NCI-H1436 treated with DMSO at 0.1 percent for 48 hours (cell line): ENCODE measurements at places on chromosomes 1 and 21.
A peak's percentile ranks its signal among the peaks of the same experiment; 100 is the strongest.

DNA sequence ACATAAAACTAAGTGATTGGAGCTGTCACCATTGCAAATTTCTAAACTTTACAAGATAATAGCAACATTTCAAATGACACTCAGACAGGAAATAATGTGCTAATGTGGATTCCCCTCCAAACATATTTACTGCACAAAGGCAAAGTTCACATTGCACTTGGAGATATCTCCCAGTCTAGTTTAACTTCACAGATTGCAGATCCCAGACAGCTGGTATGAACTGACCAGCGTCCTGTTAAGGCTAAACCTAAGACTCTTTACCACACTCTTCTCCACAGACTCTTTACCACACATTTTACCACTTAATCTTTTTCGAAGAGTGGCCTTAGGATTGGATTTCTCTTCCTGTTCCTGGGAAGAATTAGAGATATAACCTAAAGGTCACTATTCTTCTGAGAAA is 40.6 kb upstream of the HSD3B1 start:
- no peak for DNase-seq

GRCh38 chr1:98963064-98963758 is 41.5 kb downstream of the PLPPR5 start:
- DNase-seq: no peak

DNA sequence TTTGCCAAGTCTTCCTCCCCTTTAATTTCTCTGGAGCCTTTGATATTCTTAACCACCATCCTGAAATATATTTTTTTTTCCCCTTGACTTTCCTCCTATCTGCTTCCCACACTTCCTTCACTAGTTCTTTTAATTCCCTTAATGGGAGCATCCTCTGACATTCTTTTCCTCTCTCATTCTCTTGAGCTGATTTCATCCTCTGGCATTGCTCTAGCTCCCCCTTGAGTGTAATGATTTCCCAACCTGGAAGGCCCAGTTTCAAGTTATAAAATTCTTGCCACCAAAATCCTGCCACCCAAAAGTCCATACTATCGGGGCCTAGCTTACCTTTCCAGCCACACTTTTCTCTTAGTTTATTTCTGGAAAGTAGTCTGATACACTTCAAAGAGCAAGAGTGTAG is 39.5 kb upstream of the UBE2U start:
- no peak for DNase-seq

GRCh38 chr1:215777370-215777925 is 210.3 kb downstream of the KCTD3 start:
- no peak for DNase-seq

DNA sequence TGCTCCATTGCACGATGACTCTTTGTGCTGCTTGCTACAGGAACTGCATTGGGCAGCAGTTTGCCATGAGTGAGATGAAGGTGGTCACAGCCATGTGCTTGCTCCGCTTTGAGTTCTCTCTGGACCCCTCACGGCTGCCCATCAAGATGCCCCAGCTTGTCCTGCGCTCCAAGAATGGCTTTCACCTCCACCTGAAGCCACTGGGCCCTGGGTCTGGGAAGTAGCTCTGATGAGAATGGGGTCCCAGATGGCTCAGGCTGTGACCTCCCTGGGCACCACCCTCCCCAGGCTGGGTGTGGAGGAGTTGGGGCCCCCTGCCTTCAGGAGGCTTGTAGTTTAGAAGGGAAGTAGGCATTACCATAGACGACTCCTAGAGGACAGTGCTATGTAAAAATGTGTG is 19.7 kb downstream of the CYP4B1 start:
- no peak for DNase-seq

- DNase-seq: no peak
Observed at GRCh38 chr1:213268221-213268620, 217.2 kb downstream of the RPS6KC1 start.

DNA sequence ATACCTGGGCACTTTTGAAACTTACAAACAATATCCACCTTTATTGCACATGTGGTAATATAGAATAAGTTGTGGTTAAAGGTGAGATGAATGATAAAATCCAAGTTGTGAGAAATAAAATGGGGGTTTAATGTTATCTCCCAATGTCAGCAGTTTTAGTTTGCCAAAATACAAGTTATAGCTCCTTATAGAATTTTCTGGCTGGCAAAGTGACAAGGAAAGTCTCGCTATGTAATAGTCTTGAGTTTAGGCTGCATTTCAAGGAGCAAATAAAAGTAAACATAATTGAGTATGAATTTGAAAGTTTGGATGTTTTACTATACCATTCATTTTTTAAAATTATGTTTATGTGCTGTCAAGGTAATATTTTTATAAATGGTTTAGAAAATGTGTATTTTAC is 15.0 kb upstream of the NEXN start:
- no peak for DNase-seq

DNA sequence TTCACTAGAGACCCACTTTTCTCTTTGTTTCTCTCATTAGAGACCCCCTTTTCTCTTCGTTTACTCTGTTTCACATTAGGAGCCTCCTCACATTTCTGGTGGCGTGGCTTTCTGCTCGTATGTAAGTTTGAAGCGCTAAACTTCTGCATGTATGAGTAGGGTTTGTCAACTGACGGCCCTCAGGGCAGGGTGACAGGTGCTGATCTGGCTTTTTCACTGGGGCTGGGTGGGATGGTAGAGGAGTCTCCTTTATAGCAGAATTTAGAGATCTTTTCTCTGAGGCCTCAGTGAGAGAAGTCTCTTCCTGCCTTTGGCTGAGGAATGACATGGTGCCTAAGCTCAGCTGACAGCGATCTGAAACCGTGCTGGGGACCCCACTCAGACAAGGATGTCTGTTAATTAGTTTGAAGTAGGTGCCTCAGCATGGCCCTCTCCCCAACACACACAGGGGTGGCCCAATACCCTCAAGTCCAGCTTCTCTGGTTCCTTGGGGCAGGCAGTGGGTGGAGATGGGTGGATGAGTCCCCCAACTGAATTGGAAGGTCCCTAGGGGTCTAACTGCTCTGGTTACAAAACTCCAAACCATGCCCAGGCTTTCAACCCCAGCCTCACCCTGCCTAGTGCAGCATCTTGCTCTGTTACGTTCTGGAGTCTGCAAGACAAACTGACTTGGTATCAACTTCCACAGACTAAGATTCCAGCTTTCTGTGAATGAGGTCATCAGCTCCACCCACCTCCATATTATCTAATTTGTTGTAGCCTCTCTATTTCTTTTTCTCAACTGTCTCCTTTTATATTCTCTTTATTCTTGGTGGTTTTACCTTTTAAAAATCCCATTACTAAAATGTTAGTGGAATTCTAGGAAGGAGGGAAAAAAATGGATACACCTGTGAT is 3.2 kb downstream of the SLC1A7 start:
- no peak for DNase-seq

DNA sequence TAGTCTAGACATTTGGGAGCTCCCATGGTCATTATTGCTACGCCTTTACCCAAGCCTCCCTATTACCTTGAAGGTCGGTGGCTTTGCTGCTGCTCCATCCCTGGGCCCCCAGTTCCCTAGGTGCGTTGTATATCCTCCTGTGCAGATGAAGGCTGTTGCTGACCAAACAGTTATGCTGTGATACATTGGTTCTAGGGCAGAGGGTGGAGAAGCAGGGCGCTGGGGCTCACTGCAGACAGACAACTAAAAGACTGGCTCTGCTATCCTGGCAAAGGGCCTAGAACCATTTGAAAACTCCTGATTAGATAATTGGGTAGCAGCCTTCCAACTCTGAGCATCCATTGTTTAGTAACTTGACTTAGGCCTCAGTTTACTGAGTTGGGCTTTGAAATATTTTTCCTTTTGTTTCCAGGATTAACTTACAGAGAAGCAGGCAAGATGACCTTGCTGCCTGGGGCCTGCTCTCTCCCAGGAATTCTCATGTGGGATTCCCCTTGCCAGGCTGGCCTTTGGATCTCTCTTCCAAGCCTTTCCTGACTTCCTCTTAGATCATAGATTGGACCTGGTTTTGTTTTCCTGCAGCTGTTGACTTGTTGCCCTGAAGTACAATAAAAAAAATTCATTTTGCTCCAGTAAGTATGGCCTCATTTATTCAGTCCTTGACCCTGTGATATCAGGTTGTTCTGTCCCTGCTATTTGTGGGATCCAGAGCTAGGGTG is 15.5 kb downstream of the CHI3L2 start:
- DNase-seq: no peak

DNA sequence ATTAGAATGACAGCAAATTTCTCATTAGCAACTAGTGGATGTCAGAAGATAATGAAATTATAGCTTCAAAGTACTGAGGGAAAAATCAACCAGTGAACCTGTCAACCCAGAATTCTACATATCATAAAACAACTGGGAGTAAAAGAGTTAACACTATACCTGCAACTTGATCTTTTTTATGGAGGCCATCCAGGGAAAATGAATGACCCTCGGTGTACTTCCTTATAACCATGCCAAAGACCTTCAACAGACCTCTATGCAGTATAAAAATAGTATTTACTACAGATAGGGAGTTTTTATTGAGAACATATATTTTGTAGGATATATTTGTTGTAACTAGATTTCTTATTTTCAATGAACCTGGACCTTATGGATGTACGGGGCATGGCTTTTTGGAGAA is 392.5 kb upstream of the ZRANB2 start:
- no peak for DNase-seq

DNA sequence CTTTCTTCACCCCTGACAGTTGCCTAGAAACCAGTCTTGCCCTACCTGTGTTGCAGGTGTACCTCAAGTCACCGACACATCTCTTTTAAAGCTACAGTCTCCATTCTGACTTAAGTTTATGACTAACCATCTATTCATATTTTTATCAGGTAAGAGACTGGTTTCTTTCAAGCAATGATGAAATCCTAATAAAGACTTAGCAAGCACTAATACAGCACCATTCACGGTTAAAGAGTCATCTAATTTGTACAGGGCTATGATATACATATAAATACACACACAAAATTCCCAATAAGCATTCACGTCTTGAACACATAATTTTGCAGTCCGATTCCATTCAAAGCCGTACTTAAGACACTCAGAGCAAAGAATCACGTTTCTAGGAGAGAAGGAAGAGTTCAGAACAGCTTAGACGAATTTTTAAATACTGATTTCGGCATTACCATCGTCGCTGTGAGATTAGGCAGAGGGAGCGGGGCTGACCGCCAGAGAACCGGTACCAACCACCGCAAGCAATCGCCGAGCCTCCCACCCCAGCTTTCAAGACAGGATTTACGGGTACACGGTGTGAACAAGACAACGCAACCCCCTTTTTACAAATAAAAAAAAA is 943 bp downstream of the ERRFI1 start:
- DNase-seq: no peak

- DNase-seq: no peak
Observed at GRCh38 chr1:160056648-160057169, 13.3 kb downstream of the KCNJ10 start.

DNA sequence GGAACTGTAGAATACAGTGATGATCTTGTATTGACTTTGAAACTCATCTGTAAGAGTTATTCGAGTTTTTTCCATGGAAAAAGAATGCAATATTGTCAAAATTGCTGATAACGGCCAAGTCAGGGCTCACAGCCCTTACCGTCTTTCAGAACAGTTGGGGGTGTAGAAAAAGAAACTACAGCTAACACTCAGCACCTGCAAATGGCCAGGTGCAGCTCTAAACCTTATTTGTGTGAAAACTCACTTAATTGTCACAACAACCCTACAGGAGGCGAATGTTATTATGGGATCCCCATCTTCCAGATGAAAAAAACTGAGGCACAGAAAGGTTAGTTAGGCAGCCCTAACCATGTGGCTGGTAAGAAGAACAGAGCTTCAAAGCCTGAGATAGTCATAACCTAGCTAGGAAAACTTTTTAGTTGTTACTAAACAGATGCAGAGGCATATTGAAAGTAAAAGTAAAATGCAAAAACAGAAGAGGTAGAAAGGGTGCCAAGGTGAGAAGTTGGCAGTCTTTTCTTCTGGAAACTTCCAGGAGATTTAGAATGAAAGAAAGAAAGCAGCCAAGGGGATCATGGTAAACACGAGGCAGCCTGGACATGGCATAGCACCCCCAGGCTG is 76.4 kb downstream of the DSCAM start:
- DNase-seq: no peak

GRCh38 chr1:235455823-235456222 is 48.4 kb downstream of the B3GALNT2 start:
- no peak for DNase-seq

GRCh38 chr1:17895986-17896385 is 140.9 kb downstream of the ACTL8 start:
- no peak for DNase-seq

DNA sequence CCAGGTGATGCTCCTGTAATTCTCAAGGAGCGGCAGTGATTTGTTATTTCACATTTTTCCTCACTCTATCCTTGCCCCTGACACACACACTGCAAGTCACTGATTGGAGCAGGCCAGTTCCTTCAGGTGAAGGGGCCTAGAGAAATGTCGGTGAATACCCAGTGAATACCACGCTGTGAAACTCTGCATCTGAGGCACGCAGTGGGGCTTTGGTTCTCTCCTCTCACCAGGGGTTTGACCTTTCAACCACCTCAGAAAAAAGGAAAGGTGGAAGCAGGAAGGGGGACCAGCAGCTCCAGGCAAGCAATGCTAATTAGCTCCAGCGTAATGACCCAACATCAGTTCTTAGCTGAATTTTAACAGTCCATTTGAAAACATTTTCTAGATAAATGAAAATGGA is 532 bp upstream of the FAM177B start:
- DNase-seq: no peak

- no peak for DNase-seq
Observed at GRCh38 chr1:93349231-93350135, 3.8 kb downstream of the DR1 start.

GRCh38 chr1:40449684-40450494 is at the start of gene ZFP69B:
TSS of gene ZFP69B (plus strand) at chr1:40450476. CDS start at chr1:40450962, 486 bp downstream.
- peak; percentile 39 for DNase-seq

- DNase-seq: no peak
Observed at GRCh38 chr1:12481928-12482327, 136.1 kb downstream of the DHRS3 start.

- no peak for DNase-seq
Observed at GRCh38 chr1:32724678-32725614, 22.4 kb upstream of the SYNC start.

- DNase-seq: no peak
Observed at GRCh38 chr1:245645894-245646293, 491.1 kb downstream of the KIF26B start.

- DNase-seq: no peak
Observed at GRCh38 chr1:41423511-41424191, 60.8 kb downstream of the EDN2 start.

GRCh38 chr21:41901099-41901498 is 22.0 kb upstream of the PRDM15 start:
- no peak for DNase-seq

GRCh38 chr1:26168410-26169197 is at the start of gene C1orf232:
TSS of gene C1orf232 (minus strand) at chr1:26168963. CDS start at chr1:26168499, 464 bp downstream.
- peak; percentile 36 for DNase-seq

- DNase-seq: no peak
Observed at GRCh38 chr1:220701974-220702373, 11.8 kb downstream of the C1orf115 start.

- DNase-seq: no peak
Observed at GRCh38 chr1:25807480-25808390, 7.7 kb downstream of the SELENON start.

DNA sequence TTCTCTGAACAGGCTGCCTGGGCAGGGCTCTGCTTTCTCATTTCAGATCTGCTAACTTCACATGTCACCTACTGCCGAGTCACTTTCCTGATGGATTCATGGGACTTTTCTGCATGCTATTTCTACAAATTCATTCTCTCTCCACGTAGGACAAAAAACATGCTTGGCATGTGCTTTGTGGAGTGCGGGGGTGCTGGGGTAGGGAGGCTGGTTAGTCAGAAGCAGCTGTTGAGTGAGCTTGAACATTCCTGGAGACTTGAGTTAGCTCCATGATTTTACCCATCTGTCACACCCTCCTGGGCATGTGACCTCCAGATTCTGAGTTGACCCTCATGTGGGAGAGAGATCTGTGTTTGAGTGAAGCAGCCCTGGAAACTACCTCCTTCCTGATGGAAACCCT is 71.4 kb downstream of the UCK2 start:
- DNase-seq: no peak

- no peak for DNase-seq
Observed at GRCh38 chr1:36531833-36532232, 49.1 kb upstream of the CSF3R start.
